Activated T-cell treated with anti-CD3 and anti-CD28 coated beads, Interleukin-2, amount 50 U/mL, for 24 hours (primary cell): ENCODE measurements at places on chromosomes 11 and 22.

GRCh38 chr11:86444981-86445380, 70.3 kb downstream of the CCDC81 start:
- DNase-seq: no peak

GRCh38 chr11:72002841-72003775, 4.4 kb downstream of the IL18BP start:
- no peak for DNase-seq

DNA sequence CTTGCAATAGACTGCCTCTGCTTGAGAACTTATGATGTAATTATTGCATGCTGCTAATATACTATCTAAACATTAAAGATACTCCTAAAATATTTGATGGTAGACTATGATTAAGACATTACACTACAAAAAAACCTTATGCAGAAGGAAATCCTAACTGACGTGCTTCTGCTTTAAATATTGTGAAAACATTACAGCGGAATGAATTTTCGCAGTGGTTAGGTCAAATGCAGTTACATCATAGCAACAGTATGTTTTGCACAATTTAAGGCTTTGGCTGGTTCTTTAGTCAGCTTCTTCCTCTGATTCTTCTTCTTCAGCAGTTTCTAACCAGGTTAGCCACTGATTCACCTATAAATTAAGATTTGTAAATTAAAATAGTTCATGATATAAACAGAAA, 11.2 kb downstream of the EIF4G2 start:
- DNase-seq: no peak

- no peak for DNase-seq
Measured at GRCh38 chr11:12838463-12839123, 164.4 kb downstream of the TEAD1 start.

DNA sequence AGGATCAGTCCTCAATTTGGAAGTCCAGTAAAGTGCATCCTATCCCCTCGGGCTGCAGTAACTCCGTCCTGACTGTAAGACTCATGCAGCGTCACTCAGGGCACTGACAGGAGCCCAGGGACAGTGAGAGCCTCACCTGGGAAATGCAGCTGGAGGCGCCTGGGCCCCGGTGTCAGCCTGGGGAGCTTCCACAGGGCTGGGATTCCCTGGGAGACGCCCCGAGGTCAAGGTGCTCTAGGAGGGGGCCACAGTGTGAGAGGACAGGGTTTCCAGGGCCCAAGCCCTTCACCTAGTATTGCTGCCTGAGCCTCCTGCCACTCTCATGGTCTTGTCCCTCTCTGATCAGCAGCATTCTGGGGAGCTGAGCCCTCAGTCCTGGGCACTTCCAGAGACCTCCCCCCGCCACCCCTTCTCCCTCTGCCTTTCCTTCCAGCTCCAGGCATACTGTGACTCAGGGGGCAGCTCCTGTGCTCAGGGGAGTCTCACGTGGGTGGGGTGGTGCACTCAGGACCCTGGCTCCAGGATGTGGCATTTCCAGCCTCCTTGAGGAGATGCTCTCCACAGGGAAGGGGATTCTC, 99.1 kb upstream of the IGLL5 start:
- DNase-seq: no peak

DNA sequence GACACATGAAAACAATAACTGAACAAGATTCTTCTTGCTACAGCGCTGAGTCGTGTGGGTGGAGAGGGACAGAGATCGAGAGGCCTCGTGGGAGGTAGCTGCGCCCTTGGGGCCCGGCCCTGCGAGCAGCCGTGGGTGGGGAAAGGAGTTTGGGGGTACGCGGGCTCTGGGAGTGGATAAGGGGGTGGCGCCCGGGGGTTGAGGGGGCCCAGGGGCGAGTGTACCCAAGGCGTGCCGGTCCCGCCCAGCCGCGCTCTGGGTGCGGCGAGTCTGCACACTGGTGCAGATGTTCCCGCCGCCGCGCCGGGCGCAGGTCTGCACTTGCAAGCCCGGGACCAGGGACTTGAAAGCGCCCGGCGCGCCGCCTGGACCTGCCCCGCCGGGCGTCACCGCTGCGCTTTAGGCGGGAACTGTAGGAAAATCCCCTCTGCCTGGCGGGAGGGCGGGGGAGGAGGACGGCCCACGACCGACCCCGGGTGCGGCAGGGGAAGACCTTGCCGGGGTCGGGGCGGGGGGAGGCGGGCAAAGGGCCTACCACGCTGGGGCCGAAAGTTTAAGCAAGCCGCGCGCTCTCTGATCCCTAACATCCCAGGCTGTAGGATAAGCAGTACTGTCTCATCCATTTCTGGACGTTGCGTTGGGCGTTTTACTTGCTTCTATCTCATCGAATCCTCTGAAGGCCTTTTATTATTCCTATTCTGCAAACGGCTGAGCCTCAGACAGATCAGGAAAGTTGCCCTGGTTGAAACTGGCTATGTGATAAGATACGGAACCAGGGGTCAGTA, 1.4 kb upstream of the KREMEN1 start:
- peak; percentile 60 for DNase-seq

DNA sequence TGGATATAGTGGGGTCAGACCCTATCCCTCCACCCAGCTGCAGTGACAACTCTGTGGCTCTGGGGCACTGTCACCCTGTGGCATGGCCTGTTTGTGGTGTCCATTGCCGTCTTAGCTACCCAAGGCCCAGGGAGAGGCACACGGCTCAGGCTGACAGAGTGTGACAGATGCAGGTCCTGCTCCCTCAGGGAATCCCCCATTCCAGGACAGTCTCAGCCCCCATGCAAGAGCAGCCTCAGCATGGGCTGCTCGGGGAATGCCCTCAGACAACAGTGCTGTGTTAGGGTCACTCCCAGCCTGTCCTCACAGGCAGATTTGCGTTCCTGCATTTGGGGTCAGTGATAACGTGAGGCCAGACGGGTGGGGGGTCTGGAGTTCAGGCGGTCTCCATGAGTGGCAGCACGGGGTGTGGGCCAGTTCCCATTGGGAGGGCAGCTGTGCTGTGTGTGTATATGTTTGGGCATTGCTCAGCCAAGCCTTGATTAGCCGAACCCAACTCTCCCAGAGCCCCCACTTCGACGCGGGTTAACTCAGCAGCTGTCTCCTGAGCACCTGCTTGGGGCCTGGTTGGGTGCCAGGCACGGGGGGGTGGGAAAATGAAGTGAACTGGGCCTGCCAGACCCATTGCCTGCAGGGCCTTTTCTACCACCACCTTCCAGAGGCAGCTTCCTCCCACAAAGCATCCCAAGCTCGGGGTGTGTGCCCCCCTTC, 5.3 kb upstream of the KCNQ1OT1 start:
- no peak for DNase-seq

DNA sequence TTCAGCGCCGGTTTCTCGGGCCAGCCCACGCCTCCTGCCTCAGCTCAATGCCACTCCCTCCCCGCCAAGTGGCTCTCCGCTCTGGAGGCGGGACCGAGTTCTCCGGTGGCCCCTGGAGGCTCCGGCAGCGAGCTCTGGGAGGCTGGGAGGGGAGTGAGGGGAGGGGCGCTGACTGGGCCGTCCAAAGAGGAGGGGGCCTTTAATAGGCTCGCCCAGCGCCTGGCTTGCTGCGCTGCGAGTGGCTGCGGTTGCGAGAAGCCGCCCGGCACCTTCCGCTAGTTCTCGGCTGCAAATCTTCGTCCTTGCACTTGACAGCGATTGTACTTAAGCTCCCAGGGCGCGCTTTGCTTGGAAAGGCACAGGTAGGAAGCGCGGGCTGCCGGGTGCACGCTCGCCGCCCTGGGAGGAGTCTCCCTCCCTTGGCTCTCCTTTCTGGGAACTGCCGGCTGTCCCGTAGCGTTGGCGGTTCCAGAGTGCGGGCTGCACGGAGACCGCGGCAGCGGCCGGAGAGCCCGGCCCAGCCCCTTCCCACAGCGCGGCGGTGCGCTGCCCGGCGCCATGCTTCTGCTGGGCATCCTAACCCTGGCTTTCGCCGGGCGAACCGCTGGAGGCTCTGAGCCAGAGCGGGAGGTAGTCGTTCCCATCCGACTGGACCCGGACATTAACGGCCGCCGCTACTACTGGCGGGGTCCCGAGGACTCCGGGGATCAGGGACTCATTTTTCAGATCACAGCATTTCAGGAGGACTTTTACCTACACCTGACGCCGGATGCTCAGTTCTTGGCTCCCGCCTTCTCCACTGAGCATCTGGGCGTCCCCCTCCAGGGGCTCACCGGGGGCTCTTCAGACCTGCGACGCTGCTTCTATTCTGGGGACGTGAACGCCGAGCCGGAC, at the start of gene ADAMTS15:
Gene ADAMTS15 (plus strand): TSS at position 230 of the 894 bp plus-strand sequence. CDS start 329 bp downstream, at position 559.
- peak; percentile 42 for DNase-seq

GRCh38 chr22:25352294-25352680, 132.8 kb downstream of the CRYBB2 start:
- peak; percentile 18 for DNase-seq

DNA sequence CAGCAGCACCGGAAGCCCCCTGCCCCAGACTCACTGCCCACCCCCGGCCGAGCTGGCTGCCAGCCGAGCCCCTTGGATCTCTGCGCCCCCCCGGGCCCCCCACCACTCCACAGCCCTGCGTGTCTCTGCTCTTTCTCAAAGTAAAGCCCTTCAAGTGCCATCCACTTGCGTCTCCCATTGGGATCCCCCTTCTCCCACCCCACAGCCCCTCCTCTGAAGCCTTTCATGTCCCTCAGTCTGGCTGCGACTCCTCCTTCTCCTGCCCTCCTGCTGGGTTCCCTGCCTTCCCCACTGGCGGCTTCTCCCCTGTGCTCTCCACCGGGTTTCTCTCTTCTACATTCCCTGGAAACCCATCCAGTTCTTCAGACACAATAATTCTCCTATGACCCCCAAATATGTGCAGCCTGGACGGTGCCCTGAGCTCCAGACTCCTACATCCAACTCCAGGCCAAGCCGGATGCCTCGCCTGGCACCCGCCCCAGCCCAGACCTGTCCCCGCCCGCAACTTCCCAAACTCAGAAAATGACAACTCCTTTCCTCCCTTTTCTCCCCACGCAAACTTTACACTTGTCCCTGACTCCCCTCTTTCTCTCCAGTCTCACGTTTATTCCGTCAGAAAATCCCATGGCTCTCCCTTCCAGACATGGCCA, 108.9 kb downstream of the WNT7B start:
- no peak for DNase-seq

DNA sequence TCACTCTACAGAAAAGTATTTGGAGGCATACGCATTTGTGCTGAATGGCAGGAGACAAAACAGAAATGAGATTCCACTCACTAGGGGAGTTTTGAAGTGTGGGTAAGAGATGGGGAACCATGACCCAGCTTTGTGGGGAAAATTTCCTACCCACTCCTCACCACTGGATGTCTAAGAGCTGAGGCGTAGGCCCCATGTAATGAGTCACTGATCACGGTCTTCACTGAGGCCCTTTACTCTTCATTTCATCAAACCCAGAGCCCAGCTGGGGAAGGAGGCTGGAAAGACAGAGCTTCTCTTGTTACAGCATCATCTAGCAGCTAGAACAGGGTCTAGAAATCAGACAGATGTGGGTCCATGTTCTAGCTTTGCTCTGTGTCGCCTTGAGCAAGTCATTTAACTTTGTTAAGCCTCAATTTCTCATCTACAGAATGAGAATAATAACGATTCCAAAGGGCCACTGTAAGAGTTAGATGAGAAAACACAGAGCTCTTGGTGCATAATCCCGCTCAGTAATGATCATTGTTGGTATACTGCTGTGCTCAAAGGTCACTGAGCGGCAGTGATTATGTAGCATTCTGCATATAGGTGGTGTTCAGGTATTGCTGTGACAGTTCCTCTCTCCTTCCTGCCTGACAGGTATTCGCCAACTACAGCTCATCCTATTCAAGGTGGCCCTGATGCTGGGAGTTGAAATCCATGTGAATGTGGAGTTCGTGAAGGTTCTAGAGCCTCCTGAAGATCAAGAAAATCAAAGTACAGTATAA, 97.2 kb downstream of the MICAL2 start:
- peak; percentile 53 for DNase-seq

DNA sequence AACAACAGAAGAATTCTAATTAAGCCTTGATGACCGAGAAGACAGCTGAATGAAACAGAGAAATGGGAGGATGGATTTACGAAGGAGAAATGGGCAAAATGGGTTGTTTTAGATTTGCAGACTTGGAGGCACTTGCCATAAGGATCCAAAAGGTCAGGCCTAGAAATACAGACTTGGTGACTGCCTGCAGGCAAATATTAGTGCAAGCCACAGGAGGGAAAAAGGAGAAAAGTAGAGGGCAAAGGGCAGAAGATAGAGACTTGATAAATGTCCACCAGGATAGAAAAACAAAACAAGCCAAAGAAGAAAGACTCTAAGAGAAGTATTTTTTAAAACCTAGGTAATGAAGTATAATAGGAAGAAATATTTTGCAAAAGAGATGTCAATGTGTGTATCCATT, 13.1 kb downstream of the CCDC34 start:
- no peak for DNase-seq

- DNase-seq: no peak
Measured at GRCh38 chr11:57584341-57584740, 13.1 kb upstream of the SERPING1 start.

DNA sequence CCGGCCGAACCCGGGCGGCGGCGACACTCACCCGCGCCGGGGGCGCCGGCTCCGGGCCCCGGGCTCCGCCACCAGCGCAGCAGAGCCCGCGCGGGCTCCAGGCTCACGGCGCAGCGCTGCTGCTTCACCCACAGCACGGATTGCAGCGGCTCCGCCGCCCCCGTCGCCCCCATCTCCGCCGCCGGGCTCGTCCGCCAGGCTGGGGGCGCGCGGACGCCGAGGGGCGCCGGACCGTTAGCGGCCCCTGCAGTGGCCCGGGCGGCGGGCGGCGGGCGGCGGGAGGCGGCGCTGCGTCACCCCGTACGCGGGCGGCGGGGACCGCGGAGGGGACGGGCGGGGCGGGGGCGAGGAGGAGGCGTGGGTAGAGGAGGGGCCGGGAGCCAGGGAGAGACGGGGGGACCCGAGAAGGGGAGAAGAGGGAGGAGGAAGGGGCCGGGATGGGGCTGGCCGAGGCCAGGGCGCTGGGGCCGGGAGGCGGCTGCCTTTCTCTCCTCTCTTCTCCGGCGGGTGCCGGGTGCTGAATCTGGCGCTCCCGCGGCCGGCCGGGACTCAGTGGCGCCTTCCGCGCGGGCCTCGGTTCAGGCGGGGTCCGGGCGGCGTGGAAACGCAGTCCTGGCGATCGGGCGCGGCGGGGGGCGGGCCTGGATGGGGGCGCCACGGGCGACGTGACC, at the start of gene CERK:
Gene CERK (minus strand): TSS at position 277 of the 671 bp plus-strand sequence. CDS start 104 bp downstream, at position 173.
- peak; percentile 80 for DNase-seq

DNA sequence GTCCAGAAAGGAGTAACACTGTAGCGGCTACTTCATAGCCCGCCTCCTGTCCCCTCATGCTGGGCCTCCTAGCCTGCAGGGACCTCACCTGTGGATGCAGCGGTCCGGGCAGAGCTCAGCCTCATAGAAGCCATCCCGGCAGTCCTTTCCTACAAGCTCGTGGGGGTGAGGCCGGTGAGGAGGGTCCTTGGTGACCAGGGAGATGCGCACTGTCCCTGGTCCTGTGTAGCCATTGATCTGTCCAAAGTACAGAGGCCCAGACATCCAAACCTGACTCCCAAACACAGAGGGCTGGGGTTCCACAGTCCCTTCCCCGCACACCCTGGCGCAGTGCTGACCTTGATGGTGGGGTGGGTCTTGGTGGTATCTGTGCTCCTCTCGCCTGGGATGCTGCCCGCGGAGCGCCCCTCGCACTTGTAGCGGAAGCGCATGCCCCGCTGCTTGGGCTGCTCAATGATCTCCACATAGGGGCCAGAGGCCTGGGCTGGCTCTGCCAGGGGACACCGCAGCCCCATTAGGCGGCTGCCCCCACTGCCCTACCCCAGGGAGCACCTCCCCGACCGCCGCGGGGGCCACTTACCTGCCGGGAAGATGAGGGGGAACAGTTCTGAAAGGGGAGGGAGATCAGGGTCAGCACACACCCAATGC, 993 bp downstream of the RELA start:
- DNase-seq: no peak

- DNase-seq: no peak
Measured at GRCh38 chr11:78218707-78219492, 30.2 kb downstream of the USP35 start.
